ENCODE measurements at places on chromosomes 5 and 9.

DNA sequence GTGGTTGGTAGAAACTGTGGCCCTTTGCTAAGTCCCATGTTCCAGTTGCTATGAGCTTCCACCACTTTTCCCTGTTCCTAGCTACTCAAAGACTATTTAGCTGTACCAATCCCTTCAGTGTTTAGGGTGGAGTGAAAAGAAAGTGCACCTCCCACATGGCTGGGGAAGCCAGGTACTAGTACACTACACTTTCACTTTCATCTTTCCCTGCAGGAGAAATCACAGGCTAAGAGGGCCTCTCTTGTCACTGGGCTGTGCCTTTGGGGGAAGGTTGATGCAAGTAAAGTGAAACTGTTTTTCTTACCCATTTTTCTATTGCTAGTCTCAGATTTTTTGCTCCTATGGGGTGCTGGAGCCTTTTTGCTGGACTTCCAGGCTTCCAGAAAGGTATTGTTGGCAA, 33.5 kb upstream of the CKS2 start:
- DNase-seq: no peak

GRCh38 chr9:129275626-129276247, 97.7 kb upstream of the IER5L start:
- no peak for DNase-seq

DNA sequence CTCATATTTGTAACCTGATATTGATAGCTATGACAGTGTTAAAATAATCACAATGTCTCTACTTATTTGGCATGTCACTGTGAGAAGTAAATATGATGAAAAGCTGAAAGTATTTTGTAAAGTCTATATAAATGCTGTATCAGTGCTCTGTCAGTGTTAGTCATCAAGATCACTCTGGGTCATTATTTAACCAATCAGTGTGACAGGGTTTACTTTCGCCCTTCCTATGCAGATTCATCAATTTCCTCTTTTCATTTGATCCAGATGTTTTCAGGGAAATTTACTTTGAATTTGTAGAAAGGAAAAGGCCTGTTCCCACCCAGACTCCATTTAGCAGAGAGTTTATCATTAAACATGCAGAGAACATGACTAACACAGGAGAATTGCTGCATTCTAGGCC, 9.9 kb upstream of the PCSK5 start:
- DNase-seq: no peak

GRCh38 chr9:118786877-118787276, 582.4 kb downstream of the BRINP1 start:
- no peak for DNase-seq

DNA sequence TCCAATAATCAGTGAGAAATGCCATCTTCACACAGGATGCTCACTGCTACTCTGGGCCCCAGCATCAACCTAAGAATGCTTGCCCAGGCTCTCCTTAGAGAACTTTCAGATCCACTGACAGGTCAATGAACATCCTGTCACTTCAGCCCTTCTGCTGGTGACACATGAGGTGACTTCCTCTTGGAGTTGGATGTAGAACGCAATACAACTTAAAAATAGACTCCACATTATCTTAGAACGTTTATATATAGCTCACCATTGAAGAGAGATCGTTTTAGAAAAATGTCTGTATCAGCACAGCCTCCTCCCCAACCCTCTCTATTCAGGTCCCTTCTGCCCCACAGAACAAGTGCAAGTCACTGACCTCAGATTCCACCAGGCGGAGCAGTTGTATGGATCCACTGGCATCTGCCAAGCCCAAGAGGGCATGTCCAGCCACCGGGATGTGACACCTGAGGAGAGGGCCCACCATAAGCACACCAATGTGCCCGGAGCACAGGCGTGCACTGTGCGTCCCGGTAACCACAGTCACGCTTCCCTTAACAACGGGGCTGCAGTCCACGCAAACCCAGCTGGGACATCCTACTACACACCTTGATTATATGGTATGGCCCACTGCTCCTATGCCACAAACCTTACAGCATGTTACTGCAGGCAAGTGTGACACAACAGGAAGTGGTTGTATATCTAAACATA, 2.9 kb downstream of the DPH7 start:
- DNase-seq: no peak

GRCh38 chr5:35030426-35031100, 17.2 kb downstream of the AGXT2 start:
- DNase-seq: no peak

DNA sequence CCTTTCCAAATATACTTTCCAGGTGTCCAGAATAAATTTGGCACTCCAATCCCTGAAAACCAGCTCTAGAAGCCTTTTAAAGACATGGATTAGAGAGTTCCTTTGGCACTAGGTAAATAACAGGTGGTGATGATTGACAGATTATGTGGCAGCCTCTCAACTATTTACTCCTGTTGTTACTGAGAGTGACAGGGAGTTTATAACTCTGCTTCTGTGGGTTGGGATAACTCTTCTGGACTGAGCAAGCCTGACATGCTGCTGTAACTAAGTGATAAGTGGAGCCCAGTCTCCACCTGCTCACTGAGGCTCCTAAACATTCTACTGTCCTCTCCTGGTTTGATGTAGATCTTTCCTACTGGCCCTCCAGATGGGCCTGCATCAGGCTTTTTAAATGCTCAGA, 693.2 kb upstream of the FTMT start:
- no peak for DNase-seq

- no peak for DNase-seq
Observed at GRCh38 chr9:107730666-107731065, 241.1 kb upstream of the KLF4 start.

- DNase-seq: no peak
Observed at GRCh38 chr9:128120741-128121465, 6.6 kb downstream of the PTGES2 start.

DNA sequence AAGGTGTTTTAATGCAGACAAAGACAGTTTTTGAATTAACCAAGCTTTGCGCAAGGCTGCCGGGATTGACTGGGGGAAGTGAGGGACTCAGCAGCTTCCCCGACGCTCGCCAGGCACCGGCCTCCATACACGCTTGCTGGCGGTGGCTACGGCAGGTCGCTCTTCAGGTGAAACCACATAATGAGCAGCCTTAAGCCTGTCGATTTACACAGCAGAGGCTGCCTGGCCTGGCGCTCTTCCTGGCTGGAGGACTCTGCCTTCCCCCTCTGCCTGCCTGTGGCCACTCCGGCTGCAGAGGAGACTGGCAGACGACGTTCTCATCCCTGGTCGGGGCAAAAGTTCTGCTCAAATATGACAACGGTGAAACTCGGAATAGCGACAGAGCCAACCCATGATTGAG, 9.0 kb upstream of the NOTCH1 start:
- DNase-seq: no peak

DNA sequence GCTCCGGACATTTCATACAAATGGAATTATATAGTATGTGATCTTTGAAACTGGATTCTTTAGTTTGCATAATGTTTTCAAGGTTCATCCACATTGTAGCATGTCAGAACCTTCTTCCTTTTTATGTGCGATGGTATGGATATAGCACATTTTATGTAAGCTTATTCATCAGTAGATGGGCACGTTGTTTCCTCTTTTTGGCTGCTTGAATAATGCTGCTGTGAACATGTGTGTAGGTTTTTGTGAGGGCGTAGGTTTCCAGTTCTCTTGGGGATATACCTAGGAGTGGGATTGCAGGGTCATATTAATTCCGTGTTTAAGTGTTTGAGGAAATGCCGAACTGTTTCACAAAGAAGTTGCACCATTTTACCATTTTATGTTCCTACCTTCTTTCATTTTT, 187.8 kb downstream of the NR3C1 start:
- no peak for DNase-seq

DNA sequence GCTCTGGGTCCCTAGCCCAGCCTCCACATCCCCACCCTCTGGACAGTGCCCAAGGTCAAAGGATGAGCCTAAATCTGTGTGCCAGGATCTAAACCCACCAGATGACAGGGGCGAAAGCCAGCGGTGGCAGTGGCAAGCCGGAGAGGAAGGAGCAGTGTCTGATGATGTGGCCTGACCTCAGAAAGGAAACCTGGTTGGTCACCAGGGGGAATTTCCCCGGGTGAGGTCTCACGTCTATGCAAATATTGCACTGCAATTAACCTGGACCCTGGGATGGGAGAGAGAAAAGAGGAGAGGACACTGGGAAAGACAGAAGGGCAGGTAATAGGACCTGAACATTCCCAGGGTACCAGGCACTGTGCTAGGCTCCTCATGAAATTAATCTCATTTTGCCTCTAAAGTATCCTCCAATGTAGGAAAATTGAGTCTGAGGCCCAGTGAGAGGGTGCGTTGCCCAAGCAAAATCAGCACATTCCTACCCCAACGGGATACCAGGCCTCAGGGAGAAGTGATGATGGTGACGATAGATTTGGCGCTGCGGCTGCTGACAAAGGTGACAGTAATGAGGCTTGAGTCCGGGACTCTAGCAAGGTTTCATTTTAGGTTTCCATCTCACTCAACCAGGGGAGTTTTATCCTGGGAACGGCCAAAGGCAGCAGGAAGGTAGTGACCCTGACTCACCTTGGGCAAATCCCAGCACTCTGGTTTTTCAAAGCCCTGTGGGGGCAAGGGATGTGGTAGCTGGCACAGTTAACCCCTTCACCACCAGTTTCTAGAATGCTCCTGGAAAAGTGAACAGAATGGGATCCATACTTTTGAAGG, 13.4 kb upstream of the TNIP1 start:
- no peak for DNase-seq

DNA sequence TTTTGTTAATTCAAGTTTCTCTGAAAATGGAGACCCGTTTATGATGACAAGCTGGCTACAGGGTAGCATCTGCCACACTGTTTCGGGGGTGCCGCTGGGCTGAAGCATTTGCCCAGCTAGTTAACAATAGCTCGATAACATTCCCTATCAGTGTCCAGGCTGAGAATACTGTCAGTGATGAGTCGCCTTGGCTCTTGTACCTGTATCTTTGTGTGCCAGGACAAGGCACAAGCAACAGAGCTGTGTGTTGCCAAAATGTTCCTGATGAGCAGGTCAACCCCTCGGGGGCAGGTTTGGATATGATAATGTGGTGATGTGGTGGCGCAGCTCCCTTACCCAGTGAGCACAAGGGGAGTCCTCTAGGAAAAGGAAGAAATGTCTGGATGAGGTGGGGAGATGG, 7.0 kb downstream of the TGFBI start:
- no peak for DNase-seq

DNA sequence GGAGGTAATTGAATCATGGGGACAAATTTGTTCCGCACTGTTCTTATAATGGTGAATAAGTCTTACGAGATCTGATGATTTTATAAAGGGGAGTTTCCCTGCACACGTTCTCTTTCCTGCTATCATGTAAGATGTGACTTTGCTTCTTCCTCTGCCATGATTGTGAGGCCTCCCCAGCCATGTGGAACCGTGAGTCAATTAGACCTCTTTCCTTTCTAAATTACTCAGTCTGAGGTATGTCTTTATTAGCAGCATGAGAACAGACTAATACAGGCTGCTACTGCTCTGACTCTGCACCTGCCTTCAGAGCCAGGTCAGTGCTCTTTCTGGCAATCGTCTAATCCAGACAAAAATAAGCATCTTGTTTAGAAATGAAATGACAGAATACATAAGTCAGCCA, 479.2 kb upstream of the TUSC1 start:
- DNase-seq: no peak

DNA sequence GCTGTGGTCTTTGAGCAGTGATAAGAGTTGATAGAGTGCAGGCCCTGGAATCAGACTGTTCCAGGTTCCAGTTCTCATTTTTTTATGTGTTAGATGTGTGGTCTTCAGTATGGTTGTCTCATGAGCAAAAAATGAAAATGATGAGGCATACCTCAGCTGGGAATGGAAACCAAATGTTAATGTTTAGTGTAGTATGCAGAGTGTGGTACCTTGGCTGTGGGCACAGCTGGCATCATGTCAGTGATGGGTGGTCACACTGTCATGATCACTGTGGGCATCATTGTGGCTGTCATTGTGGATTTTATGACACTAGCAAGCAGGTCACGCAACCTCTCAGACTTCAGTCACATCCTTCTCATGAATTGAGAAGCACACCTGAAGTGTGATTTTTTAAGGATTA, 6.4 kb downstream of the ABLIM3 start:
- DNase-seq: no peak

GRCh38 chr9:85402551-85402950, 339.2 kb downstream of the AGTPBP1 start:
- DNase-seq: no peak

DNA sequence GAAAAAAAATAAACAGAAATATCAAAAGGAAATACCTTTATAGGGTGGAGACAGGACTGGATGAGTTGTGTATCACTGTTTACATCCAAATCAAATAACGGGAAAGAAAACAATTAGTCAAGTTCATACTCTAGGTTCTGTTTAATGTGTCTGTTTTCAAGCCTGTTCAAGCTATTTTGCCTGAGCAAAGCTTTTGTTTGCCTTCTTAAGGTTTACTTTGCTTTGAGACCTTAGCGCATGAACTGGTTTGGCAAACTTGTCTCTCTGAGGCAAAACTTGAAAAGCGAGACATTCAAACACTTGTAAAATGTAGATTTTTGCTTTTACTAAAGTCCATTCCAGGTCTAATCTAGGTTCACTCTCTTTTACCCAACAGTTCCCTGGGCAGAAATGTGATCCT, 174.1 kb upstream of the RFX3 start:
- DNase-seq: no peak

DNA sequence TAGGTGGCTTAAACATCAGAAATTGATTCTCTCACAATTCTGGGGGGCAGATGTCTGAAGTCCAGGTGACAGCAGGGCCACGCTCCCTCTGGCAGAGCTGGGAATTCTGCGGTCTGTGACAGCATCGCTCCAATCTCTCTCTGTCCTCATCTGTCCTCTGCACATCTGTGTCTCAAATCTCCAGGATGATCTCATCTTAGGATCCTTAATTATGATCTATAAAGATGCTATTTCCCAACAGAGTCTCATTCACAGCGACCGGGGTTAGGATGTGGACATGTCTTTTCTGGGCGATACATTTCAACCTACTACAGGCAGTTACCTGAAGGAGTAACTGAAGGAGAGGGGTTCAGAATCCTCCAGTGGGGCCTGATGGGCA, 31.4 kb downstream of the ANKRD33B start:
- DNase-seq: no peak

- DNase-seq: peak; percentile 23
Observed at GRCh38 chr9:123401879-123402513, 46.0 kb downstream of the CRB2 start.

- DNase-seq: no peak
Observed at GRCh38 chr9:16211946-16212345, 658.5 kb downstream of the BNC2 start.

GRCh38 chr5:59449905-59450644, 443.5 kb downstream of the PDE4D start:
- no peak for DNase-seq

- no peak for DNase-seq
Observed at GRCh38 chr5:135137146-135137915, 103.3 kb upstream of the PITX1 start.

DNA sequence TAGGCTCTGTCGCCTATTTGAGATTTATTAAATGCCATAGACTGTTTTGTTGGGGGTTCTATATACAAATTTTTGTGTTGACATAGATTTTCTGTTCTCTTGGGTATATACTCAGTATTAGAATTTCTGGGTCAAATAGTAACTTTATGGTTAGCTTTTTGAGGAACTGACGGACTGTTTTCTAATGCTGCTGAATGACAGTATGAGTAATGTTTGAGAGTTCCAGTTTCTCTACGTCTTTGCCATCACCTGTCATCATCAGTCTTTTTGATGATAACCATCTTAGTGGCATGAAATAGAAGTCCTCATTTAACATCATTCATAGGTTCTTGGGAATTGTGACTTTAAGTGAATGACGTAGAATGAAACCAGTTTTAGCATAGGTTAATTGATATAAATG, 60.1 kb downstream of the CCDC171 start:
- no peak for DNase-seq
